ENCODE measurements at places on chromosomes 3 and 15.

- DNase-seq = no peak
Observed at GRCh38 chr15:49605588-49605987, 15.0 kb downstream of the FAM227B start.

DNA sequence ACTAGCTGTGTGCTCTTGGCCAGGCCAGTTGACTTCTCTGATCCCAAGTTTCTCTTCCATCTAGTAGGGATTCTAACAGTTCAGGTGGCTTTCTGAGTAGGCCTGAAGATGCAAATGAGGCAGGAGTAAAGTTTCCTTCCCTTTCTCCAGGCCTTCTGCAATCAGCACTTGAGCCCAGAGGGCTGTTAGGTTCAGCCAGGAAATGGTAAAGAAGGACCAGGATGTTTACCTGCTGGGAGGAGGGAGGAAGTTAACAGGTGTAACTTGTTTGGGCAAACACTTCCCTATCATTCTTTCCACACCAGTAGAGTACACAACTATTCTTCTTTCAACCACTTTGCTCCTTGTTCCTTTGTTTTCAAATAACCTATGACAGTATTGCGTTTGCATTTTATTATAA is 13.3 kb upstream of the TNFSF10 start:
- no peak for DNase-seq

GRCh38 chr3:9727041-9727595 is 4.4 kb upstream of the BRPF1 start:
- no peak for DNase-seq

DNA sequence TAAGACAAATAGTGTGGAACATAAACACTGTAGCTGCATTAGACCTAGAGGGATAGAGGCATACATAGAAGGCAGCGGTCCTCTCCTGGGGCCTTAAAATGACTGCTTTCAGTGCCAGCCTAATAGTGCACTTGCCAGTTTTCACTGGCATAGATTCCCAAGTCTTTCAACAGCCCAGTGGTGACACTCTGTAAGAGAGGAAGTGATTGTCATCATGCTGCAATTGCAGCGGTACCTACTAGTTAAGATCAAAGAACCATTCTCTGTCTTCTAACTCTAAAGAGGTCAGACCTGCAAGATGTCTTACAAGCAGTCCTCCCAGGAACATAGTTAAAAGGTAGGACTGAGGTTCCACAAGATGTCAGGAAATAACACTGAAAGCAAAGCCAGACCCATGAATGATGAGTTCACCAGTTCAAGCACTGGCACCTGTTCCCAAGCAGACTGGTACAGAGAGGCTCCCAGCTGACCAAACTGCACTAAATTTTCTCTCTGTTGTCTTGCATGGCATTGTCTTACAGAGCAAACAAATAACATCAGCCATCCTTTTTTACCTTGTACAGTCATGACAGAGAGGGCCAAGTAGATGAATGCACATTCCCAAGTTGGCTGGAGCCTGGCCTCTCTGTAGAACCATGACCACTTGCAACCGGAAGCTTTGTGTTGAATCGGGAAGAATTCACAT is 100.5 kb upstream of the SKOR1 start:
- no peak for DNase-seq

DNA sequence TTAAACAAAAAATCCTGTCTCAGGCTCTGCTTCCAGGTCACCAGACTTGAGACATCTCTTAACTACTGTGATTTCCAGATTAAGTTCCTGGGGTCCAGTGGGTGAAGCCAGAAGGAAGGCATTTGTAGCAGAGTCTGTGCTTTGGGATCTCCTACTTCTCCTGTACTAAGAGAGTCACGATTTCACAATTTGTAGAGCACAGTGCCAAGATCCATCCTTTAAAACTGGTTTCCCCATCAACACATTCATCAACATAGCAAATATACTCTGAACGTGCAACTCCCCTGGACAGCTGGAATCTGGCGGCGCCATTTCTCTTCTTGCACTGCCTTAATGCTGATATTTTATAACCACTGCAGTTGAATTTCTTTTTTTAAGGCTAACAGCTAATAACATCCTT is 33.2 kb downstream of the CDCP1 start:
- DNase-seq = no peak

DNA sequence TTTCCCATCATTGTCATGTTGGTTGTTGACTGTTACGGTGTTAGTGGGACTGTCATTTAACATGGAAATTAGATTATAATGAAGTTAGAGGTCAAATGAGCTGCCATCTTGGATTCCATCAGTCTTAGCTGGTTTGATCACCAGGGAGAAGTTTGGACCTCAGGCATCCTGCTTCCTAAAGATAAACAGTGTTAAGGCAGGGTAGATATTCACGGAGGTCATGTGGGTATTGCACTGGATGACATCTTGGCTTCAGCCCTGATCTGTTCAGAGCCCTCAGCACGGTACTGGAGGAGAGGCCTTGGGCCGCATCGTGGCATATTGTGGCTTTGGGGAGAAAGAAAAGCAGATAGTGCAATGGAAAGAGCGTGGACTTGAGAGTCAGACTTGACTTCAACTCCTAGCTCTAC is 11.1 kb upstream of the MUC20 start:
- no peak for DNase-seq

GRCh38 chr3:11919390-11919789 is 72.7 kb upstream of the TAMM41 start:
- no peak for DNase-seq

DNA sequence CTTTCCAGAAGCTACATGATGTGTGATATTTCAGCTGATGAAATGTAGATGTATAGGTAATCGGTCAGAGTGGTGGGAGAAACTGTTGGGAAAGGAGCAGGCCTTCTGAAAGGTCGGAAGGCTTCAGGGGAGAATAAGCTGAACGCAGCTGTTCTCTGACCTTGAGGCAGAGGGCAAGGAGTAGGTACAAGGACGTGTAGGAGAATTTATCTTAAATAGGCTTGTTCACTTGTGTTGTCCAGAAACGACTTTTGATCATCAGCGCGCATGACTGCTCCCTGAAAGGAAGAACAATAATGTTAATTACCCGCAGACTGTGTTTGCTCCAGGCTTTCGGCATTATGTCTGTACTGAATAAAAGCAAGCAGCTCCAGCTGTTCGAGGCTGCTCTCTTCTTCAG is 39.6 kb downstream of the GPR160 start:
- DNase-seq = no peak

DNA sequence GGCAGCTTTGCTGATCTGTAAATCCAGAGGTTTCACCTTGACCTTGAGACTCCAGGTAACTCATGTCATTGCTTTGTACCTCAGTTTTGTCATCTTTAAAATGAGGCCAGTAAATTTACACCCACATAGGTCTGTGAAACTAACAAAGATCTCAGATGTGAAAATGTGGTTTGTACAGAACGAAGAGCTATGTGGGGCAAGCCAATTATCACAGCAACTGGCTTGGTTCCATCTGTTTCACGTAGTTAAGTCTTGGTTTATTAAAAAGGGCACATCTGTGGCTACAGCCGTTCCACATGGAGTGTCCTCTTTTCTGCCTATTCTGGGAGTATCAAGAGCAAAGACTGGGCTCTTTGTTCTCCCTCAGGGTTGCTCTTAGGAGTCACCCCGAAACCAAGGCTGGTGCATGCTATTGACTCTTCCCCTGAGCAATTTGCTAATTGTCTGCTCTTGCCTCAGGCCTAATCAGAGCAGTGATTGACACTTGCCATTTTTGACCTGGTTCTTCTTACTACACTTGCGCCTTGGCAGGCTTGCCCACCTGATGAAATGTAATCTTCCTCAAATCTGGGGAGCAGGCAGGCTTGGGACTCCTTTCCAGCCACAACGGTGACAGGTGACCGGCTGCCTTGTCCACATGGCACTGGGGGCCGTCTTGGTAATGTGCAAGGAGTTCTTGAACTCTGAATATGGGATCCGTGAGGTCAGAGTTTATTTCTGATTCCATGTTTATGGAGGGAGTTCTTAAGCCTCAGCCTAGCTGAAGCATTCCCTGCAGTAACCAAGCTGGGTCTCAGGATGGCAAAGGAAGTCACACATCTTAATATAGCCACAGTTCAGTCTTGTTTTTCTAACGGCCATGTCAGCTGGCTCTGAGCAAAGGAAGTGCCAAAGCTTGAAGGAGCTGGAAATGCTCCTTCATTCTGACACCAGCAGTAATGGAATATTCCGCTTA is 40.1 kb downstream of the EAF1 start:
- no peak for DNase-seq

- no peak for DNase-seq
Observed at GRCh38 chr3:175413926-175414325, 554.8 kb downstream of the NAALADL2 start.

DNA sequence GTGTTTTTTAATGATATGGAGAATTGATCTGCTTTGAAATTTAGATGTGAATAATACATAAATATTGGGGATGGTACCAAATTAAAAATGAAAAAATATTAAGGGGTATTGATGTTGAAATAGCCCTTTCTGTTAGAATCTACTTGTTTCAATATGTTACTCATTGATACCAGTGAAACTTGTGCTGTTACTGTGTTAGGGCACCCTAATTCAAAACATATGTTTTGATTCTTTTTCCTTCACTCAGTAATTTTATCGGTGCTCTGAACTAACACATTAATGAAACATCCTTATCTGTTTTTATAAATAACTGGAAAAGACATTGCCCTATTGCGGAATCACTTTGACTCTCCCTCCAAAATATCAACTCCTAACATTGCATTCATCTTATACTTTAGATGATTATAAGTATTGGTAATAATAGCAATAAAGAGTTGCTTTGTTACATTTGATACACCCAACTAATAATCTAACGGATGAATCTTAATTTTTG is 52.0 kb upstream of the CCNB2 start:
- no peak for DNase-seq

DNA sequence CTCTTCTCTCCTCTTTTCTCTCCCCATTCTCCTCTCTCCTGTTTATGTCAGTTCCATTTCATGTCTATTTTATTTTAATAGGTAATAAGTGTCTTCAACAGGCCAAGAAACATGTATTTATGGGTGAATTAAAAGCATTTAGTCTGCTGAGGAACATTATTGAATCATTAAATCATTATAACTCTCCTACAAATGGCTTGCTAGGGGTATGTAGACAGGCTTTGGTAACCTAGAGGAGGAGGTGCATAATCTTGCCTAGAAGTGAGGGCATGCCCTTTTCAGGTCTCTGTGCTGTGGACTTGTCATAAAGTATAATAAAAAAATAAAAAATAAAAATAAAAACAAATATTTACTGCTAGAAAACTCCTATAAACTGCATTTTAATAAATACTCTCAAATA is 88.9 kb upstream of the SNTN start:
- no peak for DNase-seq

- DNase-seq = no peak
Observed at GRCh38 chr3:190325923-190326322, 3.7 kb upstream of the CLDN1 start.

DNA sequence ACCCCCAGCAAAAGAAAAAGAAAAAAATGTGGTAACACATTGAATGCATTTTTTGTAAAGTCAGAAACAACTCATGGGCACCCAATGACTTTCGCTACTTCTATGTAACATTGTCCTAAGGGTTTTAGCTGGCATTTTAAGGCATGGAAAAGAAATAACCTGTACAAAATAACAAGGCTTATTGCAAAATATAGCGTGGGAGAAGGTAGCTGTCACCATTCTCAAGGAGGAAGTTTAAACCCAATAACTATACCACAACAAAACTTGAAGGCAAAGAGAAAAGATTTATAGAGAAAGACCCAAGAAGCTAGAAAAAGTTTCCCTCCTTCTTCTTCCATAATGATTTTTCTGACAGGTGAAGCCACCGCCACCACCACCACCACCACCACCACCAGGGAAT is 55.7 kb upstream of the ACP3 start:
- no peak for DNase-seq

GRCh38 chr3:60434950-60435349 is 816.3 kb downstream of the FHIT start:
- DNase-seq = no peak

GRCh38 chr15:77821188-77821958 is 188.7 kb upstream of the LINGO1 start:
- DNase-seq = no peak

DNA sequence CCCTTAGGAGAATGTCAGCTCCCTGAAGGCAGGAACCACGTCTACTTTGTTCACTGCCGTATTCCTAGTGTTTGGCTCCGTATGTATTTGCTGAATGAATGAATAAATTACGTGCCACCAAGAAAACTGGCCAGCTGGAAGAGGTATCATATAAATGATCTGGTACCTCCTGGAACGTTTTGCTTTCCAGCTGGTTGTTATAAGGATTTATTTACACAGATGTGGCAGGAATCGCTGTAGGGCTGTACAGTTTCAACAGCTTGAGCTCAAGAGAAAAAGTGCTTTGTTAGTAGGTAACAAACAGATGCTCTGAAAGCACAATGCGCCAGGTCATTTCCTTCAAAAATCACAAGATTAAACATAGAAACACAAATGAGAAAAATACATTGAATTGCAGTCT is 108.8 kb upstream of the ATP2B2 start:
- DNase-seq = no peak

GRCh38 chr15:27045796-27046195 is 74.8 kb downstream of the GABRG3 start:
- DNase-seq = no peak

DNA sequence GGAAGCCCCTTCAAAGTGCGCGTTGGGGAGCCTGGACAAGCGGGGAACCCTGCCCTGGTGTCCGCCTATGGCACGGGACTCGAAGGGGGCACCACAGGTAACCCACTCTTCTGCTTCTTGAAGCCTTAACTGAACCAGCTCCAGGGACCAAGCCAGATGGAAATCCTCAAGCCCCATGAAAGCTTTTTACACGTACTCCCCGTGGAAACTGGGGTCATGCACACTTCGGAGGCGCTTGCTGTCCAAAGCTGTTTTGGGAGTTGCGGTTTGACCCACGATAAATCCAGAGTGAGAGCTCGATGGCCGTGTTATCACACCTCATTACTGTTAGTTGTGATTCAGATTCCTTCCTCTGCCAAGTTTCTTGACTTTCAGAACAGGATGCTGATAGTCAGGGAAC is 47.5 kb downstream of the DNASE1L3 start:
- no peak for DNase-seq

- no peak for DNase-seq
Observed at GRCh38 chr3:11607816-11608215, 35.9 kb downstream of the VGLL4 start.

DNA sequence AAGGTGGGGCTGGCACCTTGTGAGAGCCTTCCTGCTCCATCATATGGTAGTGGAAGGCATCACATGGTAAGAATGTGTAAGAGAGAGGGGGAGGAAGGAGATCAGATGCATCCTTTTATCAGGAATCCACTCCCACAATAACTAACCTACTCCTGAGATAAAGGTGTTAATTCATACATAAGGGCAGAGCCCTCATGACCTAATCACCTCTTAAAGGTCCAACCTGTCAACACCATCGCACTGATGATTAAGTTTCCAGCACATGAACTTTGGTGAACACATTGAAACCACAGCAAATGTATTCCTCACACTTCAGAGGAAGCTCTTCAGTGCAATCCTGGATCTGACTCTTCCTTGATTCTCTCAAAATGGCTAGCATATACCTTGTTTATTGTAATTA is 55.4 kb downstream of the PLSCR2 start:
- DNase-seq = no peak

DNA sequence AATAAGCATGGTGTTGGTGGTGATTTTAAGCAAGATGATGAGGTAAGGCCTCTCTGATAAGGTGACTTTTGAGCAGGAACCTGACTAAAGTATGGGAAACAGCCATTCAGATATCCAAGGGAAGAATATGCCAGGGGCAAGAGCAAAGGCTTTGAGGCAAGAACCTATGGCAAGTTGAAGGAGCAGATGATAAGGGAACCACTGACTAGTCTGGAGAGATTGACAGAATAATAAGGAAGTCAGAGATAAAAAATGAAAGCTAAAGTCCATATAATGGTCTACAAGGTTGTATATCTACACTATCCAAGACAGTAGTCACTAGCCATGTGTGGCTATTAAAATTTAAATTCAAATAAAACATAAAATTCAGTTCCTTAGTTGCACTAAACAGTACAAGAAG is 2.5 kb upstream of the C3orf38 start:
- DNase-seq = no peak
